Prostate gland (tissue), 2 donors: ENCODE measurements at places on chromosomes 3 and 15. TPM values are rescaled to one million over a fixed set of nuclear protein-coding genes. Genes with fewer than 3 reads are reported as not detected.

Gene AMIGO3
- total RNA-seq, result 12.4 TPM

Gene USF3
- 25.3 TPM for total RNA-seq

Gene SKOR1
- 1.7 TPM for total RNA-seq

Gene LEKR1
- 4.4 TPM for total RNA-seq

Gene FETUB
- not detected for total RNA-seq

Gene ELL3
- total RNA-seq, result 4.7 TPM

Gene KPNA4
- total RNA-seq, result 19.5 TPM

Gene CHMP2B
- total RNA-seq, result 36.4 TPM

Gene ZBTB47
- total RNA-seq, result 38.0 TPM

Gene FBN1
- 81.9 TPM for total RNA-seq
